Neural crest cell (in vitro differentiated cells): ENCODE measurements at places on chromosomes 3 and 15. TPM values are rescaled to one million over a fixed set of nuclear protein-coding genes. Genes with fewer than 3 reads are reported as not detected.

The RAB8B gene
- 51.0 and 58.4 TPM in 2 replicates for total RNA-seq

- no peak for DNase-seq
Measured at GRCh38 chr15:75565062-75565970, 13.8 kb downstream of the PTPN9 start.

The DMXL2 gene
- total RNA-seq = 50.9 and 56.4 TPM in 2 replicates

The HCLS1 gene
- total RNA-seq = 0.45 and 0.54 TPM in 2 replicates

DNA sequence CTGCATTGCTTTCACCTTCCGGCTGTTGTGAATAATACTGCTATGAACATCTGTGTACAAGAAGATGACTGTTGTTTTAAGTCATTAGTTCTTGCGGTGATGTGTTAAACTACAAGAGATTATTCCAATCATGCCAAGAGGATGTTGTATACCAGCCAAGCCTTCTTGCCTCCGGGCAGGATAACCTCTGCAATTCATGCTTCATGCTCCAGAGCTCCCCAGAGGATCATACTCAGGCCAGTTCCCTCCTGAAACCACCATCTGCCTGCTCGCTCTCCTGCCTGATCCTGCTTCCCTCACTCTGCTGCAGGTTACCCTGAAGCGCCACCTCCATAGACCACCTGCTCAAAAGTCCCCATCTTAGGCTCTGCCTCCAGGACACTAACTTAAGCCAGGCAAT, 187.1 kb upstream of the PROK2 start:
- no peak for DNase-seq
